ENCODE measurements at places on chromosomes 2 and 18. TPM values are rescaled to one million over a fixed set of nuclear protein-coding genes. Genes with fewer than 3 reads are reported as not detected.

- DNase-seq: no peak
- H3K36me3 ChIP-seq: no peaks in the 10 kb centered on the region
- no peak overlapping the region for H3K27ac ChIP-seq
- no peaks in the 10 kb centered on the region for H3K4me1 ChIP-seq
- no peaks in the 10 kb centered on the region for H3K27me3 ChIP-seq
Measured at GRCh38 chr18:35322486-35323458, 21.4 kb downstream of the ZNF24 start.

DNA sequence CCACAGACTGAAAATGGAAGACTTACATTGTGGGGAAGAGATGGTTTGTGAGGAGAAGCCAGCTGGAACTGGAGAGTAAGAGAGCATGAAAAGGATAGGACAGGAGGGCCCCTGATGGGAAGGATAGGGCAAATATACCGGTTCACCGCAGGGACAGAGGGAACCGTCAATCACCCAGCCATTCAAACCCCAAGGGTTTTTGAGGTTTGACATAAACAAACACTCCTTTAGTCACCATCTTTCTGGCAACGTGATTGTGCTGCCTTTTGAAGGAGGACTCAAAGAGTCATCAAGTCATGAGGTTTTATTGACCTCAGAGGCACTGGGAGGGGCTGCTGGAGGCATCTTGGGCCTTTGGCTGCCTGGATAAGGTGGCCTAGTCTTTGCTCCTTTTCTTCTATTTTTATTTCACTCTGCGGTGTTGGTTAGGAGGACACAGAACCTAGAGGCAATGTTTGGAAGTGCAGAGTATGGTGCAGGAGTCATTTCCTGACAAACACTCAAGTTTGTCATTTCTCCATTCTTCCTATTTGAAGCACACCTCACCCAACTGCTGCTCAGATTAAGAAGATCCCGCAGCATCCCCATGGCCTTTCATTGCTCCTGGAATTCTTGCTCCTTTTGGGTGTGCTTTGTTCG is 487.3 kb upstream of the SPRED2 start:
- no peaks in the 10 kb centered on the region for H3K27me3 ChIP-seq
- no peaks in the 10 kb centered on the region for H3K36me3 ChIP-seq
- DNase-seq: no peak
- H3K27ac ChIP-seq: no peak overlapping the region

- peaks cover 11% of the 10 kb centered on the region for H3K36me3 ChIP-seq
- no peak for DNase-seq
- no peaks in the 10 kb centered on the region for H3K27me3 ChIP-seq
- peaks cover 56% of the 10 kb centered on the region for H3K4me1 ChIP-seq
- H3K4me3 ChIP-seq: peak overlapping the region; percentile 64
- peak overlapping the region; percentile 97 for H3K27ac ChIP-seq
Measured at GRCh38 chr2:61469424-61470121, 1.3 kb downstream of the USP34 start.

DNA sequence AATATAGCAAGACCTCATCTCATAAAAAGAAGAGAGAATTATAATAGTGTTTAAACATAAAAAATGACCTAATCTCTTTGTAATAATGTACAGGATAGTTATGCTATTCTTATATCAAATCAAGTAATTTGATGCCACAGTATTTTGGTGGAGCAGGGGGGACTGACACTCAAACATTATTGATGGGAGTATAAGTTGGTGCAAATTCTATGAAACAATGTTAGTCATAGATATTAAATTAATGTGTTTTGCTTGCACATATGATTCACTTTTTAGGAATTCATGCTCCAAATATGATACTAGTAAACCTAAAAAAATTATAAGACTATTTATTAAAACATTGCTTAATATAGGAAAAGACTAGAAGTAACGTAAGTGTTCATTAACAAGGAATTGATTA is 256.1 kb upstream of the SYT4 start:
- H3K36me3 ChIP-seq: no peaks in the 10 kb centered on the region
- no peak overlapping the region for H3K4me3 ChIP-seq
- no peak for DNase-seq
- no peaks in the 10 kb centered on the region for H3K27me3 ChIP-seq
- H3K27ac ChIP-seq: no peak overlapping the region
- H3K4me1 ChIP-seq: no peaks in the 10 kb centered on the region

DNA sequence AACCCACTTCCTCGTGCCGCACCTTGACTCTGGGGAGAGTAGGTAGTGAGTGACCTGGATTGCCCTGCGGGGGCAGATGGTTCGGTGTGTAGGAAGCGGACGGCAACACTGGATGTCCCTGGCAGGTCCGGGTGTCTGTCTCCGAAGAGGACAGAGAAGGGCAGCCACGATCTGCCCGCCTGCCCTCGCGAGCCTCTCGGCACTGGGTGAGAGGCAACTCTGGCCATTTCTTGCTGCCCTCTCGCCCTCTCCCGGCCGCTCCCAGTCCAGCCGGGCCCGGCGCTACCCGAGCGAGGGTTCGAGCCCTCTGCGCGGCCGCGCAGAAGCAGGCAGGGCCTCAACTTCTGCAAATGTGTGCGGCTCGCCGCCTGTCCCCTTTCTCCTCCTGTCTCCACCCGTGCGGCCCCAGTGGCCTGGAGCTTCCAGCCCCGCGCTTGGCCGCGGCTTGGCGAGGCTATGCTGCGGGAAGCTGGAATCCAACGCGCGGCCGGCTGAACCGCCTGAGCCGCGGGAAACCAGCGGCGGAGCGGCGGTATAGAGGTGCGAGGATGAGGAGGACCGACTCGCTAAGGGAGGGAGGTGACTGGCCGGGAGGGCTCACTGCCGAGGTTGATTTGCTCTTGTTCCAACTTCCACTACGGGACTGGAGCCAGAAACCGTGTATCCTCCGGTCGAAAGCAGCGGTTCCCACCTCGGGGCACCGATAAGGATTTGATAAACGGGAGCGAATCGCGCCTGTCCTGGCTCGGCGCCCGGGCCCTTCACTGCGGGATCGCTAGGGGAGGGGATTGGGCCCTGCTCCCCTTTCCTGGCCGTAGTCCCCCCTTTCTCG is 1.5 kb downstream of the EPAS1 start:
- H3K4me1 ChIP-seq: peaks cover 40% of the 10 kb centered on the region
- DNase-seq: peak; percentile 78
- H3K27ac ChIP-seq: peak overlapping the region; percentile 98
- H3K4me3 ChIP-seq: peak overlapping the region; percentile 78

The COLEC12 gene
- total RNA-seq: 79.2 TPM

DNA sequence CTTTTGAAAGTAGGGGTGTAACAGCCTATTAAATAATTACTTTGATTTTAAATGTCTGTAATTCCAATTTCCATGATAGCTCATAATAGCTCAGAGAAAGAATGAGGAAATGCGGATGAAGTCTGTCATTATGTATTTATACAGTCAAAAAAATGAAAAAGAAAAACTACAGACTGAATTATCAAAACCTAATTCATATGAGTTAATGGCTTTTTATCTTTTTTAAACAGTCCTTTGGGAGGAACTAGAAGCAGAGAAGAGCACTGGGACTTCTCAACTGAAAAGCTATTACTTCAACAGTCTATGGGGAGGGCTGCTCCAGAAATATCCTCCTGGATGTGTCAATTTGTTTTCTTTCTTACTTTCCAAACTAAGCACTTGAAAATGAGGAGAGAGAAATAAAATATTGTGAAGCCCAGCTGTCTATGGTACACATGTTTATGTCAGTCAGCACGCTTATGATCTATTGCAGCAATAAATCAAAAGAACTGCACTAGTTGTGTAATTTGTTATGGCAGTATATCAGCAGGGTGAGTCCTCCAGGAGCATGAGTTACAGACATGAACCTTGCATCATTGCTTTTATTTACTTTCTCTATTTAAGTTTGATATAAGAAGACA is 1550.2 kb downstream of the LRP1B start:
- DNase-seq: no peak
- no peaks in the 10 kb centered on the region for H3K4me1 ChIP-seq
- no peaks in the 10 kb centered on the region for H3K27me3 ChIP-seq
- no peak overlapping the region for H3K4me3 ChIP-seq
- H3K36me3 ChIP-seq: no peaks in the 10 kb centered on the region

The GNLY gene
- total RNA-seq: 21.5 TPM

The AGXT gene
- total RNA-seq: not detected

DNA sequence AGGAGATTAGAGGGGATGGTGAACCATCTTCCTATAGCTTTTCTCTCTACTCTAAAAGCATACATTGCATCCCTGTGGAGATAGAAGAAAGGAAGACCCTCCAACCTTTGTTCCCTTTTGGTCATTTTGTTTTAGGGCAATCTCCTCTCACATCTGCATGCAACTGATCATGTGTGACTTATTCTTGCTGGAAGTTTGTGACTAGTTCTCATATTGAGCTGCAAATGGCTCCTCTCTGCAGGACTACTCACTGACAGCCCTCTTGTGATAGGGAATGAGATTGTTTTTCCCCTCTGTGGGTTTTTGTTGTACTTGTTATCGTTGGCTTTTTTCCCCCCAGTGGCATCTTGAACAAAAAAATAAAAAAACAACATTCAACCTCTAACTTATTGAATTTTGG is 416.0 kb upstream of the CNTNAP5 start:
- H3K27me3 ChIP-seq: no peaks in the 10 kb centered on the region
- no peak overlapping the region for H3K4me3 ChIP-seq
- no peak overlapping the region for H3K27ac ChIP-seq
- no peaks in the 10 kb centered on the region for H3K4me1 ChIP-seq
- H3K36me3 ChIP-seq: no peaks in the 10 kb centered on the region

The RPL37A gene
- total RNA-seq: 1,974 TPM

DNA sequence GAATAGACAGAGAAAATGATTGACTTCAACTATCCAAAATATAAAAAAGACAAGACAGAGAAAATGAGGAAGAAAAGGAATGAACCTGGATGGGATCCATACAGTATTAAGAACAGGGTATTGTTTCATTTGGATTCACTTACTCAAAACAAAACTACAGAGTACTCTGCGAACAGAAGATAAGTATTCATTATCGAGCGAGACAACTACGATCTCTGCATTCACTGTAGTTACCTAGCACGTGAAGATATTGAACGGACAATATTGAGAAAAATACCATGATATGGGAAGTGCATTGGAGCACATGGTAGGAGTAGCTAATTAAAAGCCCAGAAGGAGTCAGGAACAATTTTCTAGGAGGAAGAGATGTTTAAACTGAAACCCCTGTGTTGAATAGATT is 1.0 kb upstream of the ORC2 start:
- H3K4me1 ChIP-seq: peaks cover 34% of the 10 kb centered on the region
- no peaks in the 10 kb centered on the region for H3K27me3 ChIP-seq
- H3K27ac ChIP-seq: no peak overlapping the region
- peak overlapping the region; percentile 94 for H3K4me3 ChIP-seq
- no peak for DNase-seq

- no peaks in the 10 kb centered on the region for H3K36me3 ChIP-seq
- peak overlapping the region; percentile 8 for H3K27ac ChIP-seq
- no peak overlapping the region for H3K4me3 ChIP-seq
- no peaks in the 10 kb centered on the region for H3K27me3 ChIP-seq
- DNase-seq: peak; percentile 59
Measured at GRCh38 chr2:145157741-145158591, 638.0 kb upstream of the ZEB2 start.

- peaks cover 33% of the 10 kb centered on the region for H3K27me3 ChIP-seq
- H3K4me3 ChIP-seq: peak within 1 kb of the TSS; percentile 63
- no peaks in the 10 kb centered on the region for H3K36me3 ChIP-seq
- H3K27ac ChIP-seq: peak within 1 kb of the TSS; percentile 32
Measured at GRCh38 chr2:14632133-14632936, at the start of gene LRATD1. Gene LRATD1 (plus strand): TSS chr2:14632717. CDS start chr2:14633980, 1,263 bp downstream.

GRCh38 chr2:191573216-191573615 is 104.7 kb upstream of the NABP1 start:
- peaks cover 6% of the 10 kb centered on the region for H3K4me1 ChIP-seq
- DNase-seq: no peak
- H3K27me3 ChIP-seq: no peaks in the 10 kb centered on the region
- H3K36me3 ChIP-seq: no peaks in the 10 kb centered on the region
- no peak overlapping the region for H3K27ac ChIP-seq

GRCh38 chr2:204795156-204795555 is 249.9 kb downstream of the PARD3B start:
- H3K36me3 ChIP-seq: no peaks in the 10 kb centered on the region
- no peak overlapping the region for H3K27ac ChIP-seq
- no peaks in the 10 kb centered on the region for H3K27me3 ChIP-seq
- no peak for DNase-seq

The LYPD6 gene
- 0.47 TPM for total RNA-seq

- no peak overlapping the region for H3K4me3 ChIP-seq
- no peak overlapping the region for H3K27ac ChIP-seq
- H3K36me3 ChIP-seq: no peaks in the 10 kb centered on the region
- no peaks in the 10 kb centered on the region for H3K4me1 ChIP-seq
- no peak for DNase-seq
Measured at GRCh38 chr18:21444465-21445212, 155.9 kb downstream of the ESCO1 start.

DNA sequence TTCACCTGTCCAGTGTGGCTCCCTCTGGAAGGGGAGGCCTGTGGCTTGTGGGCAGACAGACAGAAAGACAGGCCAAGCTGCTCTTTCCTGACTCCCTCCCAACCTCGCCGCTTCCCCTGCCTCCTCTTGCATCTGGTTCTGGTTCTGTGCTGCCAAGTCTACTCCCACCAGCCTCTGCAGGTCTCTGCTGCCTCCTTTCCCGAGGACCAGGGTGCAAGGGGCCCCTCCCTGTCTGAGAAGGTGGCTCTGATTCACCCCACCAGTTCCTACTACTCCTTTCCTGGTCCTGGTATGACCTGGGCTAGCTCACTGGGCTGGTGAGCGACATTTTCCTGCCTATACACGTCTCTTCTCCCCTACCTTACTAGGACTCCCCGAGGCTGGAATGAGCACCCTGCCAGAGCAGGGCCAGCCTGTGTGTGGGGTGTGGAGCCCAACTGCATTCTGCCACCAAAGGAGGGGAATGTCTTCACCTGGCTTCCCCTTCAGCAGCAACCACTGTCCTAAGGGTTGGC is 238.5 kb downstream of the CELF4 start:
- no peaks in the 10 kb centered on the region for H3K36me3 ChIP-seq
- H3K4me3 ChIP-seq: no peak overlapping the region
- no peak overlapping the region for H3K27ac ChIP-seq
- no peak for DNase-seq
- no peaks in the 10 kb centered on the region for H3K27me3 ChIP-seq

- no peaks in the 10 kb centered on the region for H3K36me3 ChIP-seq
- H3K4me3 ChIP-seq: no peak overlapping the region
- no peak overlapping the region for H3K27ac ChIP-seq
- H3K4me1 ChIP-seq: no peaks in the 10 kb centered on the region
- H3K27me3 ChIP-seq: no peaks in the 10 kb centered on the region
- no peak for DNase-seq
Measured at GRCh38 chr2:192390401-192390800, 195.7 kb upstream of the TMEFF2 start.

The CNTNAP5 gene
- total RNA-seq: not detected

GRCh38 chr18:577643-578375 is 2.4 kb upstream of the CETN1 start:
- no peaks in the 10 kb centered on the region for H3K36me3 ChIP-seq
- no peak overlapping the region for H3K4me3 ChIP-seq
- H3K27ac ChIP-seq: no peak overlapping the region

Measured in lower lobe of right lung (tissue), 2 donors.